Suppressor macrophage treated with lipopolysaccharide for 1 hour (primary cell): ENCODE measurements at places on chromosomes 16 and 17.

- DNase-seq = no peak
These were observed 73.0 kb downstream of the PITPNC1 start for GRCh38 chr17:67449845-67450755.

GRCh38 chr17:42848093-42848492 lies 2.9 kb upstream of the AOC3 start:
- no peak for DNase-seq

DNA sequence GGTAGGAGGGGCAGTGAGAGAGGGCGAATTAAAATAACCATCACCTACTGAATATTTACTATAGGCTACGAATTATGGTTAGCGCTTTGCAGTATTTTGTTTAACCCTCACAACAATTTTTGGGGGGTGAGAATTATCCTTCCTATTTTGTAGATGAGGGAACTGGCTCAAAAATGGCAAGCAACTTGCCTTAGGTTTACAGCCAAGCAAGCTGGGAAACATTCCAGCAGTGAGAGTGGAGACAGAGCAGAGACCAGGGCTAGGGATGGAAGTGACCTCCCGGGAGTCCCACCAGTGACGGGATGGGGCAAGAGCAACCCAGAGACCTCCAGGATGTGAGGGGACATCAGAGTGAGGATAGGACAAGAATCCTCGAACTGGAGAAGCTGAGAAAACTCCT lies 352 bp upstream of the VMO1 start:
- DNase-seq = no peak

DNA sequence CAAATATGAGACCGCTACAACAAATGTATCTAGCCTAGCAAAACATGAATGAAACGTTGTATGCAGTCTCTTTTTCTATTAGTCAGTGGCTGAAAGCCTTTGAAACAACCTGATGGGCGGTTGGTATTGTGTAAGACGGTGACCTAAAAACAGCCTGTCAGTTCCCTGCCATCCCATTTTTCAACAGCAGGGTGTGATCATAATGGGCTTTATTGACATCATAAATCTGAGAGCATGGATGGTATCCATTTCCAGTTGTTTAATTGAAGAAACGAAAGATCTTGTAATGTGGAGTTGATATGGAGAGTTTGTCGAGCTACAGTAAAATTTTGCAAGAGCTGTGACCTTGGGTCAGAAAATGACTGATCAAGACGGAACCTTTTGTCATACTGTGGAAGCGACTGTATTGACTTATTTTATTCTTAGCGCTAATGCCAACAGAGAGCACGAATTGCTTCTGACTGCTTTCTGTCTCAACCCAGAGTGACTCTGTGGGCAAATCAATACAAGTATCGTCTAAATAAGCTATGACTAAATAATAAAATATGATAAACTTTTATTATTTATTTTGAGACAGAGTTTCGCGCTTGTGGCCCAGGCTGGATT lies 12.3 kb upstream of the MEIOB start:
- peak; percentile 73 for DNase-seq
